ENCODE measurements at places on chromosomes 16 and 17.

DNA sequence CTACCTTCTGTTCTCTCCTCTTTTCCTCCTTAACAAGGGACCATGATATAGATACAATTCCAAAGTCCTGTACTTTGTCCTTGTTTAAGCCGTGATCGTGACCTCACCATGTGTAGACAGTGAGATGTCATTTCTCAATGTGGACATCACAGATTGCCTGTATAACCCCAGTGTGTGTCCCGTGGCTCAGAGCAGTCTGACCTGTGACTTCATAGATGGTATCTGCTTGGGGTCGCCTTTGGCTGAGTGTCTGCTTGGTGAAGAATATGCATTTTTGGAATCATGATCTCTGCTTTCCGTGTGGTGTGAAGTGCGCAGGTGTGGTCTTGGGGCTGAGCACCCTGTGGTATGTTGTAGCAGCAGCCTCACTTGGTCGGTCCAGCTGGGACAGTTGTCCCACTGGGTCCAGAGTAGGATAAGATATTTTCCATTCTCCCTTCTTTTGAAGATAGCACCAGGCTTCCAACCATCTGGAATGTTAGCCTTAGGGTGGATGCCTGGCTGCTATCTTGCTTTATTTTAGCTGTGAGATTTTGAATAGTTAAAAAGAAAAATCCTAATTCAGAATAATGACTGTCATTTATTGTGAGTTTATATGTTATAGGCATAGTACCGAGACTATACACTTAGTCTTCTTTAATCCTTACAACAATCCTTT is 13.4 kb downstream of the MSI2 start:
- DNase-seq = no peak

GRCh38 chr17:81213978-81214377 is 8.8 kb downstream of the CEP131 start:
- no peak for DNase-seq

GRCh38 chr16:82421851-82422250 is 204.9 kb upstream of the CDH13 start:
- no peak for DNase-seq

DNA sequence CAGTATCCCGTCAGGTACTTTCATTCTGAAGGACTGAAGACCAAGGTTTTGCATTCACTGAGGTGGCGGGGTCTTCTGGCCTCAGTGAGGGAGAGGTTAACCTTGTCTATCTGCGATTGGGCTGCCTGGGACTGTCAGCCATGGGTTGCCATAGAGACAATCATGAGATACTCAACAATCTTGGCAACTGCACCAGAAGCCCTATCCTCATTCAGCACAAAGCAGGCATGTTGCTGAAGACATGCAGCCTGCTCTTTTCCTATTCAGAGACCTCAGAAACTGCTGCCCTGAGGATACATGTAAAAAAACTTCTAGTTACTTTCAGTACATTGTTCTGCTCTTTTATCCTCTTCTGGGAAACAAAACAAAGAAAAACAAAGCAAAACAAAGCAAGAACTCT is 146.3 kb upstream of the PIRT start:
- no peak for DNase-seq

GRCh38 chr16:79269211-79269863 is 331.2 kb downstream of the MAF start:
- DNase-seq = no peak

DNA sequence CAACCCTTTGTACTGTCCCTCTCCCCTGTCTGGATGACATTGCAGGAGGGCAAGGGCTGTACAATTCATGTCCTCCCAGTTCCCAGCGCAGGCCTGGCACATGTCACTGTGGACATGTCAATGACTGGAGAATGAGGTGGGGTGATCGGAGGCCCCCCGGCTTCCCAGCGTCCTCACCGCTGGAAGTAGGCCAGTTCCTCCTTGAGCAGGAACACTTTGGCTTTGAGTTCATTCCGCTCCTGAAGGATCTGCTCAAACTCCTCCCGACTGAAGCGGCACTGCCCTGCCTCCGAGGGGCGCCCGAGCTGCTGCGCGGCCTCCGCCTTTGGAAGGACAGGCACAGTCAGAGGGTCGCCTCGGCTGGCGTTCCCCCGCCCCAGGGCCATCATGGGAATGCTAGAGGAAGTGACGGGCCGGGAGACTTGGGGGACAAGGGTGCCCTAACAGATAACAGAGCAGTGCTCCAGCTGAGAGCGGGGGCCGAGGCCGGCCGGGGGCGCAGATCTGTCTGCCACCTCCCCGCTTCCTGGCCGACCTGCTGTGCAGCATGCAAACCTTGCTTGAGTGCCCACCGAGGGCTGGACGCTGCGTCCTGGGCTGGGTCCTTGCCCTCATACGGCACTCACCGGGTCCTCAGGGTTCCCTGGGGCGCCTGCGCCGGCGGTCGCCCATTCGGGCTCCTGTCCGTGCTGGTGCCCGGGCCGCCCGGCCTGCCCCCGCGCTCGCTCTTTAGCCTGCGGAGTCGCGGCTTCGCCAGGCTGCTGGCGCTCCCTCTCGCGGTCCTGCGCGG is 1.3 kb downstream of the RILP start:
- DNase-seq = no peak

DNA sequence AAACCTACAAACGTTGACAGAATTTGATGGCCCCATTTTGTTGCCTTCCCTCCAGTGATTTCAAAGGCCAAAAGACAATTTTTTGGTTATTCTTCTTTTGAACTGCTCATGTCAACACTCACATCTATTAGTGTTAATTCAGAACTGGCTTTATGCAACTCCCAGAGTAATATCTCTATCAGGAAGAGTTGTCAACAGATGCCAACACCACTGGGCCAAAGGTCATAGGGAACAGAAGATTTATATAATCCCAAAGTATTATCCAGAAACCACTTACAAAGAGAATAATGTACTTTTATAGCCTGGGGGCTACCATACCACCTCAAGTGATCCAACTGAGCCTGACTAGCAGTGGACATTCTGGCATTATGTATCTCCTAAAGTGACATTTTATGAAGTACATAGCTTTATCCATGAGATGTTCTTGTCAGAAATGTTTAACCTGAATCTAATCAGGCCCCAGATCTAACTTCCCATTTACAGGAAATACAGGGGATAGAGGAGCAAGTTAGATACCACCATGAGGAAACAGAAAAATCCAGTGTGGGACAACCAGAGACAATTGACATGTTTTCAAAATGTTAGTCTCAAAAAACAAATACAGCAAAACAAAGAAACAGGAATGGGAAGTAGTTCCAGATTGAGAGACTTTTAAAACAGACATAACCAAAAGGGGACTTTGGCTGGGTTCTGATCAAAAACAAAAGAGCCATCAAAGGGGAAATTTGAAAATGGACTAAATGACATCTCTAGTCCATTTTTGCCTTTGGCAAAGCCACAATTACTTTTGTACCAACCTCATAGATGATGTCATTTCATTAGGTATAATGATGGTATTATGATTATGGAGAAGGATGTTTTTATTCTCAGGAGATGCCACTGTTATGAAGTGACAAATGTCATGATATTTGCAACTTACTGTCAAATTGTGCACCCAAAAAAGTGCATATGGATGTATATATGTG is 18.5 kb downstream of the FAM117A start:
- no peak for DNase-seq

GRCh38 chr17:60094754-60095153 is 16.0 kb upstream of the HEATR6 start:
- DNase-seq = no peak

DNA sequence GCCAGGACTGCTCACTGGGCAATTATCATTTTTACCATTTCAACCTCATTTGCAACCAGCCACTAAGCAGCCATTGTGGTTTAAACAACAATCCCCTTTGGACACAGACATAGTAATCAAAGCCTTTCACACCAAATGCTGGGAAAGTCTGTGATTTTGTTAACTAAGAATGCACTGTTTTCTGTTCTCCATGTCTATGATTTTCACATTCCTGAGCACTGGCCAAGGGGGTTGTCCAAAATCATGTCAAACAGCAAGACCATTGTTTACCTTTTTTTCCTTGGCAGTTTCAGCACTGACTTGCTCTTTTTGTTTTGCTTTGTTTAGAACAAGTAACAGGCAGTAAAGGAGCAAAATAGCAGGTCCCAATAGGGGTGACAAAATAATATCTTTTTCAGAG is 106.3 kb upstream of the SIAH1 start:
- no peak for DNase-seq

GRCh38 chr17:80753685-80754345 is 209.2 kb downstream of the RPTOR start:
- no peak for DNase-seq

DNA sequence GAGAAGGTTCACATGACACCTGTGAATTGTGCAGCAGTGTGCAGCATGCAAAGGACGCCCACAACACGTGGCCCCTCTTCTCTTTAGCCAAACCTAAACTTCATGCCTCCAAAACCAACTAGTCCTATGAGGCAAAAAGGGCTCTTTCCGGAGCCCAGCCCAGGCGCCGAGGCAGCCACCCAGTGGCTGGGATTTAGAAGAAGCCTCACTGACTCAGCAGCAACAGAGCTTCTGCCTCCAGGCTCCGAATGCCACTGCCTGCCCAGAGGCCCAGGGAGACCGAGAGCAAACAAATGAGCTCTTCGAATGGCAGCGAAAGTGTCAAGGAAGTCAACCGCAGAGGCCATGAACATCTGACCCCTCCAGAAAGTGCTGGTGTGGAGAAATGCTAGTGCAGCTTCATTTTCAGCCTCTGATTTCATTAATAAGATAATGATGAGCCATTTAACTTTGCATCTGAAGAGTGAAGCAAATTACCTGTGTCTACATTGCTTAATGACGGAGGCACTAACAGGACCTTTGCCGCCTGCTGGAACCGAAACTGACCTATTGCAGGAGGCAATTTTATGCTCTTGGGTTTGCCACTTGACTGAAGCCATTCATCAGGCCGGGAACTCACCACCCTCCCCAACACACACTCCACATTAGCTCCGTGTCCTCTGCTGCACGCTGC is 157.7 kb upstream of the RPL38 start:
- no peak for DNase-seq

DNA sequence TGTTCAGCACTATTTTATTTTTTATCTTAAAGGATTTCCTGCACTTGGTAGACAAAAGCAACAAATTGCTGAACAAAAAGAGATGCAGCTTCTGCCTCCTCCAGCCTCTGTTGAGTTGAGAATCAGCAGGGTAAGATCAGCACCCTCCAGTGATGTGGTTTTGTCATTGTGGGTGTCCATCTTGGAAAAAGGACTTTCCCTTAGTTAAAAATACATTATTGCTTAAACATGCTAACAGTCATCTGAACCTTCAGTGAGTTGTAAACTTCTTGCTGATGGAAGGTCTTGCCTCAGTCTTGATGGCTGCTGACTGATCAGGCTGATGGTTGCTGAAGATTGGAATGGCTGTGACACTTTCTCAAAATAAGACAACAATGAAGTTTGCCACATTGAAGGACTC is 101.2 kb downstream of the PHKB start:
- DNase-seq = no peak

DNA sequence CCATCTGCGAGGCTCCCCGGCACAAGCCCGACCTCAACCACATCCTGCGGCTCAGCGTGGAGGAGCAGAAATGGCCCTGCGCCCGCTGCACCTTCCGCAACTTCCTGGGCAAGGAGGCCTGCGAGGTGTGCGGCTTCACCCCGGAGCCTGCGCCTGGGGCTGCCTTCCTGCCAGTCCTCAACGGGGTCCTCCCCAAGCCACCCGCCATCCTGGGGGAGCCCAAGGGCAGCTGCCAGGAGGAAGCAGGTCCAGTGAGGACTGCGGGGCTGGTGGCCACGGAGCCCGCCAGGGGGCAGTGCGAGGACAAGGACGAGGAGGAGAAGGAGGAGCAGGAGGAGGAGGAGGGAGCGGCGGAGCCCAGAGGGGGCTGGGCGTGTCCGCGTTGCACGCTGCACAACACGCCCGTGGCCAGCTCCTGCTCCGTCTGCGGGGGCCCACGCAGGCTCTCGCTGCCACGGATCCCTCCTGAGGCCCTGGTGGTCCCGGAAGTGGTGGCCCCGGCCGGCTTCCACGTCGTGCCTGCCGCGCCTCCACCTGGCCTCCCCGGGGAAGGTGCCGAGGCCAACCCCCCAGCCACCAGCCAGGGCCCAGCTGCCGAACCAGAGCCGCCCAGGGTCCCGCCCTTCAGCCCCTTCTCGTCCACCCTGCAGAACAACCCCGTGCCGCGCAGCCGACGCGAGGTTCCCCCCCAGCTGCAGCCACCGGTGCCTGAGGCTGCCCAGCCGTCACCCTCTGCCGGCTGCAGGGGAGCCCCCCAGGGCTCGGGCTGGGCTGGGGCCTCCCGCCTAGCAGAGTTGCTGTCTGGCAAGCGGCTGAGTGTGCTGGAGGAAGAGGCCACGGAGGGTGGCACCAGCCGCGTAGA is 13.1 kb upstream of the PRR35 start:
- DNase-seq = no peak

DNA sequence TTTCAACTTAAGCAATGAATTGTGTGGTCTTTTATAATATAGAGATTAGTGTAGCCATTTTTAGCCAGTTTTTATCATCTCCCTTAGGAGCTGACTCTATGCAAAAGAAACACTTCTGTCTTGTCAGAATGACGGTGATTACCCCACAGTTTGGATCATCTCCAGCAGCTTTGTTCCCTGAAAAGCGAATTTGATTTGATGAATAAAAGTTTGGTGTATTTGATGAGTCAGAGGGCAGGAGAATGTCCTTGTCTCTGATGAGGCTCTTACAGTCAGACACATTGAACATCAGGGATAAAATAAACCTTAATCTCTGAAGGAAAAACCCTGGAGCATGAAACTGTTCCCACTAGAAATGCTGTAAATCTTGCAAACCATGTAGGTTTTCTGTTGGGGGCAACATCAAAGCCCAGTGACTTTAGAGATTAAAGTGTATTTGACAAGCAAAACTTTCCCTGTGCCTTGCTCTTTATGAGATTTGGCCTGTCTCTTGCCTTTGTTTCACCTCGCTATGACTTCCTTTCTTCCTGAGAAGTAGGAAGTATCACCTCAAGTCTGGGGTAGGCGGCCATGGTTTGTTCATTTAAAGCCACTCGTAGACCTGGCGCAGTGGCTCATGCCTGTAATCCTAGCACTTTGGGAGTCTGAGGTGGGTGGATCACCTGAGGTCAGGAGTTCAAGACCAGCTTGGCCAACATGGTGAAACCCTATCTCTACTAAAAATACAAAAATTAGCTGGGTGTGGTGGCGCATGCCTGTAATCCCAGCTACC is 209.3 kb downstream of the FTO start:
- no peak for DNase-seq

DNA sequence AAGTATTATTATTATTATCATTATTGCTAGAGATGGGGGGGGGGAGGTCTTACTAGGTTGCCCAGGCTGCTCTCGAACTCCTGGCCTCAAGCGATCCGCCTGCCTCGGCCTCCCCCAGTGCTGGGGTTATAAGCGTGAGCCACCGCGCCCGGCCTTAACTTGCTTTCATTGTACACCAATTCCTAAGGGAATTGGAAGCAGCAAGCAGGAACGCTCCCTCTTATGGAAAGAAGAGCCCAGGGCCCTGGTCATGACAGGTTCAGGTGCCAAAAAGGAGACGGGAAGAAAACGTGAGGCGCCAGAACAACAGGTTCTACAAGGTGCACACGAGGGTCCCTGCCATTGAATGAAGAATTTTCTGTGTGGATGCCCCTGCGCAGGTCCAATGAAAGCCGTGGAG is 540 bp upstream of the RPL38 start:
- no peak for DNase-seq
